KG1 (cell line): ENCODE measurements at places on chromosomes 6 and 20.

GRCh38 chr6:21264288-21265033 lies 329.1 kb upstream of the SOX4 start:
- DNase-seq = no peak

DNA sequence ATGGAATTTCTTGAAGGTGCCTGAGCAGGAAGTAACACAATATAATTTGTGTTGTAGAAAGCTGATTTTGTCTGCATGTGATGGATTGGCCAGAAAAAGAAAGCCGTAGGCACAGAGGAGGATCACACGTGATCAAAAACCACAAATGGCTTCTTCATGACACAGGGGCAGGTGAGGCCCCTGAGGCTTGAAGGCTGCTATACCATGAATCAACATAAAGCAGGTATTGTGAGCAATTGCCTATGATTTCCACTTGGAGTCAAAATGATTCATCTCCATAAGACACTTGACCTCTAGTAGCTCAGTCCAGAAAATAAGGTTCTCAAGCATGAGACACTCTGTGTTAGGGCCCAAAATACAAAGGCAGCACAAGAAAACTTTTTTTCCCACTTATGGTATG lies 42.4 kb upstream of the EYA4 start:
- no peak for DNase-seq

DNA sequence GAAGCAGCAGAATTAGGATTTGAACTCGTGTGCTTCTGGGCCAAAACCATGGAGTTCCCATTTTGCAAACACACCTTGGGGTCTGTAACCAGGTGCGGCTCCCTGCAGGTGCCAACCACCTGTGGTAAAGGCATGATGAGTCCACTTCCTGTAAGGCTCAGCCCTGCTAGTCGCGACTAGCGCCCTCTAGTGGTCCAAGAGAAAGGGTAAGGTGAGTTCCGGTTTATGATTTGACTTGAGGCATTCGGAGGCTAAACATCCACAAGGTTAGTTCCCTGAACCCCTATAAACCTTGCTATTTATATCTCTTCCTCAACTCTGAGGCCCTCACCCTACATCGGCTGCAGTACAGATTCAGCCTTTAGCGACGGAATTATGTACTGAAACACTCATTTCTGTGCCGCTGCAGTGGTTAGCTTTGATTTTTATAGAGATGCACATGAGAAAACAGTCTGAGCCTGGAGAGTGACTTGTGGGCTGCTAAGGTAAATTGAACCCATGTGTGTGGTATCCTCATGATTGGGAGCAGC lies 173.4 kb downstream of the PLCB1 start:
- DNase-seq = peak; percentile 17

DNA sequence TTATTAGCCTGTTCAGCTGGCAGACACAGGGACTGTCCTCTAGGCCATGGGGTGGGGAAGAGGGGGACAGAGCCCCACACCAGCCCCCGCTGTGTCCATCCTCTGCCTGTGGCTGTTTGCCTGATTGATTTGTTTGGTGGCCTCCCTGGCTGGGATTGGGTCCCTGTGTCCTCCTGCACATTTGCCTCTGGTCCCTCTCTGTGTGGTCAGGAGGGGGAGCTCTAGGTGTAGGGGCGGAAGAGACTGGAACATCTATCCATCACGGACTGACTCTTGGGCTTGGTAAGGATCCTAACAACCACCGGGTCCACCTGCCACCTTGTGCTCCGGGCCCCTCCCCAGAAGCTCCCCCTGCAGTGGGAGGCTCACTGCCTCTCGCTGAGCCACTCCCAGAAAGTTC lies 38.4 kb upstream of the CCDC167 start:
- no peak for DNase-seq

- no peak for DNase-seq
Measured at GRCh38 chr6:6880745-6881437, 226.9 kb upstream of the RREB1 start.

GRCh38 chr6:137783710-137784109 lies 83.3 kb upstream of the TNFAIP3 start:
- DNase-seq = no peak
